ENCODE measurements at places on chromosomes 16 and 17.

DNA sequence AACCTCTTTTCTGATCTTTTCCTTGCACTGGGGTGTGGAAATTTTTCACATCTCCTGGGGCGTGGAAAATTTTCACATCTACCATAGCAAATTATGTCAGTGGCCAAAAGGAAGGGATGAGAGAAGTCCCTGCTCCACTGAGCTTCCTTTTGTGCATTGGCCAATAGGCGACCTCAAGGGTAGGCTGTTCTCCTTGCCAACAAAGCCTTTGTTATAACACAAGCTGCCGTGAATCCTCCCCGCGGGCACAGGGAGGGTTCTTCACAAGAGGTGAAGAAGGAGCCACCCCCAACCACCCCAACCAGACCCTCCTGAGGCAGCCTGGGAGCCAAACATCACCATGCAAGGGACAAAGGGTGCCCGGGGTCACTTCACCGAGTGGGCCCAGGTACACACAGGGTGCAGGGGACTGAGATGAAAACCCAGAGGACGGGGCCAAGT lies 6.5 kb downstream of the SLC5A11 start:
- no peak for DNase-seq

- peak; percentile 94 for DNase-seq
These were observed 20.1 kb upstream of the KRT19 start for GRCh38 chr17:41547921-41548843.

DNA sequence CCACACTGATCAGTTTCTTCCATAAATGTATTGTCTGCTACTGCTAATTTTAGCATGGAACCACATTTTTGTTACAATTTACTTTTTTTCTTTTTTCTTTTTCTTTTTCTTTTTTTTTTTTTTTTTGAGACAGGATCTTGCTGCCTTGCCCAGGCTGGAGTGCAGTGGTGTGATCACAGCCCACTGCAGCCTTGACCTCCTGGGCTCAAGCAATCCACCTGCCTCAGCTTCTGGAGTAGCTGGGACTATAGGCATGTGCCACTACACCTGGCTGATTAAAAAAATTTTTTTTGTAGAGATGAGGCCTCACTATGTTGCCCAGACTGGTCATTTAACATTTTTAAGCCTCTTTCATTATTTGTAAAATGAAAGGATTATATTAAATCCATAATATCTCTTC lies 19.1 kb downstream of the ZPBP2 start:
- no peak for DNase-seq

DNA sequence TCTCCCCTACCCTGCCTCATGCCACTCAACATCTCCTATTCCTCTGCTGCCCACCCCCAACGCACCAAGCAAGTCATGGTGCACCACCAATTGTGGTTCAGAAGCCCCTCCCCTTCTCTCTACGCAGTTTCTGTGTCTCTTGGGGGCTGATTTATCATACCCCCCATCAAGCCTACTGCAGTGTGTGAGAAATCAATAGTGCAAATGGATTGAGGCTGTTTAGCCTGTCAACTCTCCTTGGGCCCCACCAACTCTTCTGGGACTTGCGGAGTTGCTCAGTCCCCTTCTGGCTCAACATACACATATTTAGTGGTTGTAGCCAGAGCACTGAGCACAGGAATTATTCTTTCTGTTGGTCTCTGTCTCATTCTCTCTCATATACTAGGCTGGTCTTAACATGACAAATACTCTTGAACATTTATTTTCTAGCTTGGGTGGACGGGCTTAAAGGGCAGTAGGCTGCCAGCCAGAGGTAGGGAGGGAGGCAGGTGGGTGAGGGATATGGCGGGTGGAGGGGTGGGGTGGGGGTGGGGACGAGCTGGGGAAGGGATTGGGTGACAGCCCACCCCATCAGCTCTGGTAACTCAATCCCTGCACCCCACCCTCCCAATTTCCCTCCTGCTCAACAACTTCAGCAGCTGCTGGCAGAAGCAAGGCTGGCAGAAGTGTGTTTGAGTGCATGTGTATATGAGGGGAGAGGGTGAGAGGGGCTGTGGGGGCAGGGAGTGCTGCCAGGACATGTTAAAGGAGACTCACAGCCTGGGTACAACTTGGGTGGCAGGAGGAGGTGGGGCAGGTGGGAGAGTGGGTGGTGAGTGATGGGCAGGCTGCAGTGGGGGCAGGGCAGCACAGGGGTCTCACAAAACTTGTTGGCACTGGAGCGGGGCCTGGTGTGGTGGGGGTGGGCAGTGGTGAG lies 4.9 kb downstream of the RARA start:
- no peak for DNase-seq

GRCh38 chr17:17416007-17416399 lies 60.8 kb upstream of the MED9 start:
- DNase-seq = peak; percentile 33

DNA sequence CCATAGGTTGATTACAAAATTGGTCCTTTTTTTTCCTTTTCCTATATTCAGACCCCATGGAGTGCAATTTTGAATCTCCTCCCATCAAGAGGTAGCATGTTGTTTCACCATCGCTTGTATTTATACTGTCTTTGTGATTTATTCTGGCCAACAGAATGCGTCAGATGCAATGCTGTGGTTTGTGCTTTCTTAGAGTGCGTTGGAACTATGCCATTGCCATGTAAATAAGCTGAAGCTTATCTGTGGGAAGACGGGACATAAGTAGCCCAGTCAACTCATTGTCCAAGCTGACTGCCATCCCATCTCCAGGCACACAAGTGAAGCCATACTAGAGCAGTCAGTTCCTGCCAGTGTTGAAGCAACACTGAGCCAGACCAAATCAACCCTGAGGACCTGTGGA lies 1339.3 kb upstream of the GOT2 start:
- no peak for DNase-seq

DNA sequence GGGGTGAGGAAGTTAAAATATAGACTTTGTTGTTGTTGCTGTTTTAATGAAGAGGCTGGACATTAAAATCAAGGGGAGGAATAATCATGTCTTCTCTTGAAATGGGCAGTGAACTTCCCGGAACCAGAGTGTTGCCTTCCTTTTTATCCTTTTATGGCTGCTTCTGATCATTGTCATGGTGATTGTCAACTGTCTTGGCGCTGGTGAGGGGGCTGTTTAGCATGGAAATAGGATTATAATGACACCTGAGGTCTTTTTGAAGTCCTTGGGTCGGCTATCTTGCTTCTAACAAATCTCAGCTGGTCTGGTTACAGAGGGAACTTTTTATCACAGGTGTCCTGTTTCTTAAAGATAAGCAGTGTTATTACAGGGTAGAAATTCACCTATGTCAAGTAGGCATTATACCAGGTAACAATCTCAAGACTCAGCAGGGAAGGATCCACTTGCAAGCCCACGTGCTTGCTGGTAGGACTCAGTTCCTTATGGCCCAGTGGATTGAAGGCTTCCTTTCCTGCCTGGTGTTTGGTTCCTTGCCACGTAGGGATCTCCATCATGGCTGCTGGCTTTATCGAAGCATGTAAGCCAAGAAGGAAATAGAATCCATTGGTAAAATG lies 349.3 kb downstream of the WWOX start:
- no peak for DNase-seq

DNA sequence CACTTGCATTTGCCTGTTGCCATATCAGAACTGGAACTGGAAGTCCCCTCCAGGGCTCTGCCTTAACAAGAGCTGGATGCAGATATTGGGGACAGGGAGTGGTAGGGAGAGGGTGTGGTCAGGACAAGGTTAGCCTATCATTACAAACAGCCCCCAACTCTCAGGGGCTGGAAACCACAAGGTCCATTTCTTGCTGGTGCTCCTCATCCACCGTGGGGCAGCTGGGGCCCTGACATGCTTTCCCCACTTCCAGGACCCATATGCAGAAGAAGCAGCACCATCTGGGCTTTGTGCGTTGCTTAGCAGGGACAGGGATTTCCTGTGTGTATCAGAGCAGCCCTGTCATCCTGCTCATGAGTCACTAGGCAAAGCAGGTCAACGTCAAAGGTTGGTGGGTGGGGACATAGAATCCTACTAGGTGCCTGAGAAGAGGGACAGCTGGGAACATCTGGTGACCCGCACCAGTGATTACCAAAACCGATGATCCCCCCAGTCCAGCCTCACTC lies 26.9 kb downstream of the RGS9 start:
- DNase-seq = peak; percentile 24

DNA sequence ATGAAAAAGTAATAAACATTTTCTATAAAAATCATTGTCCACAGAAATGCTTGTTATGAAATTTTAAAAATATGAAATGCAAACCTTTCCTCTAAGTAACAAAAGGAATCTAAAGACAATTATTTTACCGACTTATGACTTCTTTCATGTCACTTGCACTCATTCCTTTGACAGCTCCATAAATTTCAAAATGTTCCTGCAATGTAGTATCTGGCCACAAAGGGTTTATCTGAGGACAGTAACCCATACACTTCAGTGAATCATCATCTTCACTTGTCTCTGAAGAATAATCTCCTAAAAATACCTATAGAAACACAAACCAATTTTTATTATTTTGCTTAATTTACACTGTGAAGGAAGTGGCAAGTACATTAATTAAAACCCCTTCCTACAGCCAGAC lies 25.6 kb upstream of the ABCA10 start:
- no peak for DNase-seq

- DNase-seq = no peak
These were observed 49.9 kb upstream of the COX10 start for GRCh38 chr17:14019186-14019956.

DNA sequence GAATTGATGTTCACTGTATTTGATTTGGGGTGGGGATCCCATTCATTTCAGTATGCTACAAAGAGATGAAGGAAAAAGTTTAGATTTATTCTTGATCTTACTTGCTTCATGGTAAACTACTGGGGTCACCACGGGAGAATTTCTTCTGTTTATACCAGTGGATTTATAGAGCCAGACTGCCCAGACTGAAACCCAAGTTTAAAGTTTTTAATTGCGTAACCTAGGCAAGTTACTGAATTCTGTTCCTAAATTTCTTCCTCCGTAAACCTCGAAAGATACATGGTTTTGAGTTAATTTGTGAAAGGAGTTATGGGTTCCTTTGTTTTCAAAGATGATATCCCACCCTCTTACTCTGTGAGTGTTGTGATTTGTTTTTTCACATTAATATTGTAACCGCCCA lies 26.4 kb downstream of the PIGL start:
- DNase-seq = no peak

- peak; percentile 66 for DNase-seq
These were observed 2.7 kb downstream of the NDUFAF8 start for GRCh38 chr17:81241648-81242420.

GRCh38 chr17:12421077-12421476 lies 244.6 kb upstream of the MYOCD start:
- no peak for DNase-seq

- no peak for DNase-seq
These were observed 79.9 kb downstream of the TOX3 start for GRCh38 chr16:52466994-52467393.

DNA sequence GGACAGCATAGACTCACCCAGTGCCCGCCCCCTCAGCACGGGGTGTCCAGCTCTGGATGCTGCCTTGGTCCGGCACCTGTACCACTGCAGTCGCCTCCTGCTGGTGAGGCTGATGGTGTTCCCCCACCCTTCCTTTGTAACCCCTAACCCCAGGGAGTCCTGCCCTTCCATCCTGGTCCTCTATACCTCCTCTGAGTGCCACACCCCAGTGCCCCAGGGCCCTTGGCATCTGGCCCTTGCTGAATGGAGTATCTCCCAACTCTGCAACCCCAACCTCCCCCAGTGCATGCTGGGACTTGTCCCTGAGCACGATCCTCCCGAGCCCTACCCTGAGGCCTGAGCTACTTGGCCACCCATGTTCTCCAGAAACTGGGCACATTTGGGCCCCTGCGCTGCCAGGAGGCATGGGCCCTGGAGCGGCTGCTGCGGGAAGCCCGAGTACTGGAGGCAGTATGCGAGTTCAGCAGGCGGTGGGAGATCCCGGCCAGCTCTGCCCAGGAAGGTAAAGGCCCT lies 15.8 kb downstream of the RIPOR1 start:
- DNase-seq = no peak

DNA sequence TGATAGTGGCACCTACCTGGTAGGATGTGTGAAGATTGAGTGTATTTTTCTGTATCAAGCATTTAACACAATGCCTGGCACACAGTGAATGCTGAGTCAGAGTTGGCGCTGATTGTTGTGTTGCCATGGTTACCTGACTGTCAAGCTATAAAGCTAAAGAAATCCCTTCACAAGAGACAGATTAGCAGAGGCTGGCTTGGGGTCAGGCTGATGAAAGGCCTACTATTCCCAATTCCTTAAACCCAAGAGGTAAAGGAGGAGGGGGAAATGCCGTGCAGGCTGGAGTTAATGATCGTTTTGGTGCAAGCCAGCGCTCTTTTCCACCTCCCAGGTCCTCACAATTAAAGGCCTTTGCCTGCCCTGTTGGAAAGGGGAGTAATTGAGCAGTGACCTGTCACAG lies 5.9 kb downstream of the CLEC19A start:
- peak; percentile 62 for DNase-seq

DNA sequence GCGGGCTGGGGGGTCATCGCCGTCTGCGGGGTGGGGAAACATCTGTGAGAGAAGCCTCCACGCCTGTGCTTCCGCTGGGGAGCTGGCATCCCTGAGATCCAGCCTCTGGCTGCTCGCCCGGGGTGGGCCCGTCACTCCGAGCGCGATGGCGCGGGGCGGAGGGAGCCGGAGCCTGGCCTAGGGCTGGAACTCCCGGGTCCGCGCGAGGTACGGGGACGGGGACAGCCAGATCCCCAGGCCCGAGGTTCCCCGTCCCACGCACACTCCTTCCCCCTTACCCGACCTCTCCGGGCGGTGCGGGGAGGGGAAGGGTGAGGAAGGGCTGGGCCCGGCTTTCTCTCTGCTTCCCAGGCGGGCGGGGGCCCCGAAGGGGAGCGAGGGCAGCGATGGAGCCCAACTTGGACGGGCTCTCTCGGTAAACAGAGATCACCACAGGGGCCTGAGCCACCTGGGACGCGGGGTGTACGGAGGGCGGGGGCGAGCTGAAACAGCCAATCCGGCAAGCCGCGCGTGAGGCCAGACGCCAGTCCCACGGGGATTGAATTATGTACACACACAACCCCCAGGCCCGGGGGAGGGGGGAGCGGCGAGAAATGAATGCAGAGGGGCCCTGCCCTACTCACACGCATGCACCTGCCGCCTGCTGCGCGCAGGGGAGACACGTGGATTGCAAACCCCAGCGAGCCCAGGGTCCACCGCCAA lies at the start of gene SLC16A11:
Gene SLC16A11 (minus strand): TSS at position 596 of the 702 bp plus-strand sequence. CDS start 579 bp downstream, at position 17.
- DNase-seq = peak; percentile 50

DNA sequence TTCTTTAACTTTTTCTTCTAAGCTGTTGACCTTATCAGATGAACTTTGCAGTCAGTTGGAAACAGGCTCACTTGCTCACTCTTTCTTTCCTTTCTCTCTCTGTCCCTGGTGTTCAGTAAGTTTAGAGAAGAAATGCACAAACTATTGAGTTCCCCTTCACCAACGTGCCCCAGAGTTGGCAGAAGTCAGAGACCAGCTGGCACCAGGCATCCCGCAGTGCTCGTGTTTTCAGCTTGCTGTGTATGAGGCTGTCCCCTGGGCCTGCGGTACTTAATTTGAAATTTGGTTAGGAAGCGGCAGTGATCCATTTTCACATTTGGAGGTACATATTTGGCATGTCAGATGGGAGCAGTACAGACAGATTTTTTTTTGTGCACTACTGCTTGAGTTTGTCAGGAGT lies 258.6 kb downstream of the SNX29 start:
- no peak for DNase-seq

Measured in PC-9 (cell line).